ENCODE measurements at places on chromosomes 7 and 10.

GRCh38 chr7:92944633-92945032 lies 108.3 kb upstream of the CDK6 start:
- DNase-seq = no peak

DNA sequence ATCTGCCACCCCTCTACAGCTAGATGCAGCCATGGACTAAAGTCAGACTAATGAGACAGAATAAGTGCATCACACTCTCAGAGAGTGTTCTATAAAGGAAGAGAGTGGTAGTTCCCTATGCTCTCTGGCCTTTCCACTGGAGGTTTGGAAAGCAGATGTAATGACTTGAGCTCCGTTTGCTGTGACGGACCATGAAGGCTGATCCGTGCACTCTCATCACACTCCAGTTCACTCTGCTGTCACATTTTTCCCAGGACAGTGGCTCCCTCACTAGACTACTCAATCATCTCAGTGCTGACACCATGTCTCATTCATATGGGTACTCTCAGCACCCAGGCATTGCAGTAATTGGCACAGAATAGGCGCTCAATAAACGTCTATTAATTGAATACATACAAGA lies 20.4 kb downstream of the TRDMT1 start:
- DNase-seq = no peak

GRCh38 chr7:133978502-133979295 lies 148.4 kb upstream of the LRGUK start:
- no peak for DNase-seq

GRCh38 chr10:132399117-132400035 lies 2.4 kb downstream of the PWWP2B start:
- DNase-seq = peak; percentile 16

DNA sequence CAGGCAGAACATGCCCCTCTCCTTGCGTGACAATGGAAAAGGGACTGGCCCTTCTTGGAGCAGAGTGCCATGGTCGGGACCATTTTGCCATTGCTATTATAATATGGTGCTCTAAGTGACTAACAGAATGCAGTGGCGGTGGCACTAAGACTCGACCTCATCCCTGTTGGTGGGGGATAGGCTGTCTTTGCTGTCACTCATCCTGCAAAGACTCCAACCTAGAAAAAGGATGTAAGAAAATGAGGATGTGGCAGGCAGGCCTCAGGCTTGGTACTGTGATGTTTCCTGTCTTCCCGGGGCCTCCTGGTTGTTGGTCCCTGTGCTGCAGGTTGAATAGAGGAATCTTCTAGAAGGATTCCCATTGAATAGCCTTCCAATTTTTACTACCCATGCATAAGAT lies 18.6 kb downstream of the BLNK start:
- DNase-seq = no peak

DNA sequence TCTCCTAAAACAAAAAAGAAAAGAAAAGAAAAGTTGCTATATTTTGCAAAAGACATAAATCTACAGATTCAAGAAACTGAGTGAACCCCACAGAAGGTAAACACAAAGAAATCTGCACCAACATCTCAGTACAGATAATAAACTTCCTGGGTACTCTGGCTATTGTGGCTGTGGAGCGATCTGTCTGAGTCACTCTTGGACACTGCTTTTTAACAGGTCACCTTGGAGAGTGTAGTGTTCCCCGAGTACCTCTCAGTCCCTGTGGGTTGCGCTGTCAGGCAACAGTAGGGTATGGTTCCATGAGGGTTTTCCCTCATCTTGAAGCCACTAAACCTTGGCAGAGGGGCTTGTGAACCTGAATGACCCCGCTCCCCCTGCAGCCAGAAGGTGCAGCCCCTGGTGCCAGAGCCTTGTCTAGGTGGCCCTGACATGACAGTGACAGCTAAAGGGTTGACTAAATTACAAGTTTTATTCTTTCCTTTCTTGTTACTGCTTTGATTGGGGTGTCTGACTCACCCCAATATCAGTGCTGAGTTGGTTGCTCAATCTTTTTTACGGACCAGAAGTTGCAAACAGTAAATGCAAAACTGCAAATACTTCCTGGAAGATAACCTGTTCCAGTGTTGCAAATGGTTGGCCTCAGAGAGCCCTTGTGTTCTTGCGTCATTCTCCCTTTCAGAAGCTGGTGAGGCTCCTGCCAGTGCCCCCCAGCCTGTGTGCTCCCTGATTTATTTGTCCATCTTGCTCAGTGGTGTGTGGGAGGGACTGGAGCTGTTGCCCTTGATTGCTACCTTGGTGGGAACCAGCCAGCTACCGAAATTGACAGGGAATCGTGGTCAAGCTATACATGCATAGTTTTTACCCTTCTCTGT lies 30.6 kb downstream of the POR start:
- no peak for DNase-seq

DNA sequence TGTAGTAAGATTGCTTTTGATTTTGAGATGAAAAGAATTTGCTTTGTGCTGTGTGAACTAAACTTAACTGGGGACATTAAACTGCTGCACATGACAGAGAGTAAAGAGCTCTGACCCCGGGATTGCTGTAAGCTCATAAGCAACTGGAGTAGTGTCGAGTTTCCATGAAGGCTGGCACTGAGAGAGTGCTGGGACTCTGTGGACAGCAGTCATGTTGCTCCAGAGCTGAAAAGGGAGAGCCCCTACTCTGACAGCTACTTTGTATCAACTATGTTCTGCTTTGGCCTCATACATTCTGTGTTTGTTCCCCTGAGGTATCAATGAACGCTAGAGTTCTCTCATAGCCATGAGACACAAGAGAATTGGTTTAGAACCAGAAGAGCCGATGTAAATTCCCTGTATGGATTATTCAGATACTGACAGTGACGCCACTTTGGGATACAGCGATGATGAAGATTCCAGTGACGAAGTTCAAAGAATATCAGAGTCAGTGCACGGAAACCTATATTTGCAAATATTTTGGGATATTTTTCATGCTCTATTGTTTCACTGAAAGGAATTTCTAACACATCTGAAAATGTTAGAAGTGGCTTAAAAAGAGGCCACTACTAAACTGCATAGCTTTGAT lies 185.9 kb upstream of the DKK1 start:
- DNase-seq = no peak

All from uterus (tissue), 4 donors.